ENCODE measurements at places on chromosomes 11 and 22. TPM values are rescaled to one million over a fixed set of nuclear protein-coding genes. Genes with fewer than 3 reads are reported as not detected.

Gene RBFOX2
- total RNA-seq, result 128 TPM

Gene CCDC73
- not detected for total RNA-seq

Gene P2RX6
- 0.47 TPM for total RNA-seq

Gene ACCSL
- total RNA-seq, result not detected

Gene VWA5A
- total RNA-seq, result 36.7 TPM

Gene MMP12
- not detected for total RNA-seq

DNA sequence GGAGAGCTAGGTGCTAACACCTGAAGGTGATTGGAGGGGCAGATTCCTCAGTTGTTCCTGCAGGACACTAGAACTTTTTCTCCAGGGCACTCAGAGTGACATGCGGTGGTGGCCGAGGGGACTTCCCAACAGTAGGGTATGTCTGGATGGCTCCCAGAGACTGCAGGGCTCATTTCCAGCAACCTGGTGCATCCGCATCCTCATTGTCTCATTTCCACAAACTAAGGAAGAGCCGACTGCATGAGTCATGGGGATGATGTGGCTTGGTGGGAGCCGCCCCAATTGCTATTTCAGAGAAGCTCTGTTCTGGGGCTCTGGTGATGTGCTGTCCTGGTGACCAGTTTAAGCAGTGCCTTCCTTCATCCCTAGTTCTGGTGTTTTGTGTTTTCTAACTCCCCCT lies 2.8 kb upstream of the ROBO4 start:
- peak; percentile 52 for DNase-seq

GRCh38 chr11:25727944-25728343 lies 604.0 kb upstream of the ANO3 start:
- no peak for DNase-seq

DNA sequence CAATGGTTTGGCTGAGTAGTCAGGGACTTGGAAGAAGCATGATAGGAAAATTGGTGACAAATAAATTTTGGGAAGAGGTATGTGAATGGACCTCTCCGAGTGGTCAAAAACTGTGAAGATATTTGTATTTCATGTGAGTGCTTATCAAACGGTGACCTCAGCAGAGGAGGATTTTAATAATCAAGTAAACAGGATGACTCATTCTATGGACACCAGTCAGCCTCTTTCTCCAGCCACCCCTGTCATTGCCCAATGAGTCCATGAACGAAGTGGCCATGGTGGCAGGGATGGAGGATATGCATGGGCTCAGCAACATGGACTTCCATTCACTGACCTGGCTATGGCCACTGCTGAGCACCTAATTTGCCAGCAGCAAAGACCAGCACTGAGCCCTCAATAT lies 21.2 kb downstream of the MS4A4E start:
- DNase-seq, result no peak

GRCh38 chr11:112525844-112526590 lies 265.4 kb upstream of the PLET1 start:
- peak; percentile 35 for DNase-seq

DNA sequence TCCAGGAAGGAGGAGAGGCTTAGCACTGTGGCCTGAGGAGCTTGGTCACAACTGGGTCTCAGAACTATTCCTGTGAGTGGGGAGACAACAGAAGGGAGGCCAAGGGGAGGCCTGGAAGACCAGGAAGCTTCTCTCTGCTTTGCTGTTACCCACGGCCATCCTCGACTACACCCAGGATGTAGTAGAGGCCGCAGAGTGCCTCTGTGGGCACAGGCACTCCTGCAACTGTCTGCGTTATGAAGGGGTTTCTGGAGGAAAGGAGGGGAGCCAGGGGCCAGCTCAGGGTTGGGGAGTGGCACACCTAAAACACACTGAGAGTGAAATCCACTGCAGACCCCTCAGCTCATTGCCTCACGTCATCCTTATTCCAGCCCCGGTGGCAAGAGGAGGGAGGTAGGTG lies 3.8 kb upstream of the MFRP start:
- DNase-seq, result peak; percentile 40

GRCh38 chr22:41382098-41382578 lies 396 bp downstream of the TEF start:
- peak; percentile 93 for DNase-seq

GRCh38 chr11:115008799-115009198 lies 330.5 kb downstream of the NXPE2 start:
- DNase-seq, result no peak

DNA sequence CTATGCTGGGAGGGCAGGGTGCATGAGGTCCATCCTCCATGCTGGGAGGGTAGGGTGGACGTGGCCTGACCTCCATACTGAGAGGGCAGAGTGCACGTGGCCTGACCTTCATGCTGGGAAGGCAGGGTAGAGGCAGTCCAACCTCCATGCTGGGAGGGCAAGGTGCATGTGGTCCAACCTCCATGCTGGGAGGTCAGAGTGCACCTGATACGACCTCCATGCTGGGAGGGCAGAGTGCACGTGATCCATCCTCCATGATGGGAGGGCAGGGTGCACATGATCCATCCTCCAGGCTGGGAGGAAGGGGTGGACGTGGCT lies 622.2 kb downstream of the BRD1 start:
- DNase-seq, result no peak

- no peak for DNase-seq
Observed at GRCh38 chr22:25663654-25664053, 78.3 kb upstream of the MYO18B start.

DNA sequence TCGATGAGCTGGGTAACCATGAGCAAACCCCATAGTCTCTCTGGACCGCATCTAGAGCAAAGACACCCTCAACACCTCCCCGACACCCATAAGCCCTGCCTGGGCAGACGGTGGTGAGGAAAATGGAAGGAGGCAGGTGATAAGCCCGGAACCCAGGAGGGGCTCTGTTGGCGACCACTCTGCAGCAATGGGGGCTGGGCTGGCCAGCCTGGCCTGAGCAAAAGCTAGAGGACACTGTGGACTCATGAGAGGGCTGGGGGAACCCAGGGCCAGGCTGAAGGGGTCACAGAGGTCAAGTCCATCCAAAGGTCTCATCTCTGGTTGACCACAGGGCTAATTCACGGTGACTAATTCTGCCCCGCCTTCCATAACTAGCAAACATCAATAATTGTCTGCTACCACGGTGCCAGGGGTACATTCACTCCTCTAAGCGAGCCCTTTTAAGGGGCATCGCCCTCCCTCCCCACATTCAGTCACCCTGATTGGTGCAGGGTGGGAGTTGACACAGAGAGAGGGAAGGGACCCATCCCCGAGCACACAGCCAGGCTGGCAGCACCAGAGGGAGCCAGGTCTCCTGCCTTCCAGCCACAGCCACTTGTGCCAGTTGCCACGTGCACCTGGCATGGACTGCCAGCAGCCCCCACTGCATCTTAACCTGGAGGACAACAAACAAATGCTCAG lies 4.0 kb downstream of the PYGM start:
- peak; percentile 41 for DNase-seq

DNA sequence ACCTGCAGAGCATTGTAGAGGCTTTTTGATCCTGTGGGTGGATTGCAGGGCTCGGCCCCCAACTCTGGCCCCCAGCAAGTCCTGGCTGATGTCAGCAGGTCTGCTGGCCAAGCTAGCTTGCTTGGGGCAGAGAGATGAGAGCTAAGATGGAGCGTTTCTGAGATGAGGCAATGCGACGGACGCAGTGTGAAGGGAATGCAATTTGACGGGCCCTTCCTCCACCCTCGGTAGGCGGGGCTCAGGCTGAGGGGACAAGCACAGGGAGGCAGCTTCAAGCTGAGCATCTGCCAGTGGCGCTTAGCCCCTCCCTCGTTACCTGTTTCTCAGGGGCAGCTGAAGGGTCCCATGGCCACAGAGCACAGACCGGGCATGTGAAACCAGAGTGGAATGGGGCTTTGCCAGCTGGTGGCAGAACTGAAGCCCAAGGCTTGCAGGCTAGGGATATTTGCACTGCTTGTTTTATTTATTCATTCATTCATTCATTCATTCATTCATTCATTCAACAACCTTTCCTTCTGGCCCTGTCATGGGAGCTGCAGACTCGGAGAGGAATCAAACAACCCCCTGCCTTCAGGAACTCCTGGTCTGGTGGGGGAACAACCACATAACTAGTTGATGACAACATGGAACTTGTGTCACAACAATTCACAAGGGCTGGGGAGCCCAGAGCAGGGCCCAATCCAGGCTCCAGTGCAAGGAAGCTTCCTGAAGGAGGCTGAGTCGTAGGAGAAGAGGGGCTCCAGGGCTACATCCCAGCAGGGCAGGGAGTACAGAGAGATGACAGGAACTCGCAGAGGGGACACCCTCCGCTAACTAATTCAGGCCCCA lies 66.8 kb downstream of the THAP12 start:
- DNase-seq, result peak; percentile 84

DNA sequence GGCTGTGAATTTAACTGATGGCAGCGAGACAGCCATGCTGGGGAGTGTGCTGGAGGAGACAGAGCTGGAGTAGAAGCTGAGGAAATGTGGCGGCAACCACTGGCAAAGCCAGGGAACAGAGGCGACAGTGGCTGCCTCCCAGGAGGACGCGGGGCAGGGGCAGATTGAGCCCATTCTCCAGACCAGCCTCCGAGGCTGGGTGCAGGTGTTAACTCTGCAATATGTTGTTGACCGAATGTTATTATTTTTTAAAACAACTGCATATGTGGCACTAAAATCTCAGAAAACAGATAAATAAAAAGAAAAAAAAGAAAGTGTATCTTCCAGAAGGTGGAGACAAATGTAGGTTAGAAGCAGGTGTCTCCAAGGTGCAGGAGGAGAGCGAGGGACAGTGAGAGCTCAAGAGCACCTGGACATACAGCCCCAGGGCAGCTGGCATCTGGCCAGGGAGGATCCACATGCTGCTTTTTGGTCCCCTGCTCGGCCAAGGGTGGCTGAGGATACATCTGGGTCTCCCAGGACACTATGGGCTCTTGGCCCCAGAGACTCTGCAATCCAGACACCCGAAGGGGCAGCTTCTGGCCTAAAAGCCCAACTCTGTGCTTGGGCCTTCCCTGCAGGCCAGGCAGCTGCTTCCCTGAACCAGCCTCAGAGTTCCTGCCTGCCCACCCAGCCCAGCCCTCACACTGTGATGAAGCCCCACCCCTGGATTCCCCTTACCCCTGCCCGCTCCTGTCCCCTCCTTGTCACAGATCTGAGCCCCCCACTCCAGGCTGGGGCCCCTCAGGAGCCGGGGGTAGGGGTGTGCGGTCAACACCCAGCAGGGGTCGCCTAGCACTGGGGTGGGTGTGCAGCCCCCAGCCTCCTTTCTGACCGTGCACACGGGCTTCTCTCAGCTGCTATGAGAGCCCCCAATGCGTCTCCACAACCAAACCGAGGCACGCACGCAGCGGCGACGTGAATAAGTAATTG lies 12.9 kb downstream of the RTN4R start:
- DNase-seq, result no peak
